ENCODE measurements at places on chromosomes 3 and 15.

DNA sequence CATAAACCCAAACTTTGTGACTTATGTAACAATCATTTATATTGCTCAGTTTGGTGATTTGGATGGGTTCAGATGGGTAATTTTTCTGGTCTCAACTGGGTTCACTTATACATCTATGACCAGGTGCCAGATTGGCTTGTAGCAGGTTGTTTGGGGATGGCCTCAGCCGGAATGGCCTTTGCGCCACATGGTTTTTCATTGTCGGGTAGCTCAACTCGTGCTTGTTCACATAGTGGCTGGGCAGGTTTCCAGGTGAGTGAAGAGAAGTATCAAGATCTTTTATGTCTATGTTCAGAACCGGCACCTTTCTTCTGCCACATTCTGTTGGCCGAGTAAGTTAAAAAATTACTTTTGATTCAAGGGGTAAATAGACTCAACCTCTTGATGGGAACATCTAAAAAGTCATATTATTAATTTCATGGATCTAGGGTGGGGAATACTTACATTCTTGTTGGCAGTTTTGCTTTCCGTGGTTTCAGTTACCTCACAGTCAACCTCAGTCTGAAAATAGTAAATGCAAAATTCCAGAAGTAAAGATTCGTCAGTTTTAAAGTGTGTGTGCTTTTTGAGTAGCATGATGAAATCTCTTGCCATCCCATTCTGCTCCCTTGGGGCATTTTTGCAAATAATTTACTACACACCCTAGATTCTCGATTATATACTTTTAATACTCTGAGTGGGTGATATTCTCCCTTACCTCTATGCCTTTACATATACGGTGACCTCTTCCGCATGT, 745.7 kb upstream of the CCDC54 start:
- no peak for DNase-seq

GRCh38 chr3:142779591-142779990, 55.8 kb downstream of the TRPC1 start:
- peak; percentile 10 for DNase-seq

GRCh38 chr15:100054539-100054938, 287.2 kb downstream of the ADAMTS17 start:
- no peak for DNase-seq

GRCh38 chr3:54665016-54665600, 262.8 kb downstream of the LRTM1 start:
- no peak for DNase-seq

- no peak for DNase-seq
Observed at GRCh38 chr3:33060609-33061337, 36.2 kb downstream of the GLB1 start.

- no peak for DNase-seq
Observed at GRCh38 chr3:10170915-10171478, 6.3 kb downstream of the IRAK2 start.

- DNase-seq = no peak
Observed at GRCh38 chr3:72044231-72044855, 259.4 kb upstream of the PROK2 start.

GRCh38 chr3:107555359-107555758, 32.6 kb downstream of the BBX start:
- no peak for DNase-seq

DNA sequence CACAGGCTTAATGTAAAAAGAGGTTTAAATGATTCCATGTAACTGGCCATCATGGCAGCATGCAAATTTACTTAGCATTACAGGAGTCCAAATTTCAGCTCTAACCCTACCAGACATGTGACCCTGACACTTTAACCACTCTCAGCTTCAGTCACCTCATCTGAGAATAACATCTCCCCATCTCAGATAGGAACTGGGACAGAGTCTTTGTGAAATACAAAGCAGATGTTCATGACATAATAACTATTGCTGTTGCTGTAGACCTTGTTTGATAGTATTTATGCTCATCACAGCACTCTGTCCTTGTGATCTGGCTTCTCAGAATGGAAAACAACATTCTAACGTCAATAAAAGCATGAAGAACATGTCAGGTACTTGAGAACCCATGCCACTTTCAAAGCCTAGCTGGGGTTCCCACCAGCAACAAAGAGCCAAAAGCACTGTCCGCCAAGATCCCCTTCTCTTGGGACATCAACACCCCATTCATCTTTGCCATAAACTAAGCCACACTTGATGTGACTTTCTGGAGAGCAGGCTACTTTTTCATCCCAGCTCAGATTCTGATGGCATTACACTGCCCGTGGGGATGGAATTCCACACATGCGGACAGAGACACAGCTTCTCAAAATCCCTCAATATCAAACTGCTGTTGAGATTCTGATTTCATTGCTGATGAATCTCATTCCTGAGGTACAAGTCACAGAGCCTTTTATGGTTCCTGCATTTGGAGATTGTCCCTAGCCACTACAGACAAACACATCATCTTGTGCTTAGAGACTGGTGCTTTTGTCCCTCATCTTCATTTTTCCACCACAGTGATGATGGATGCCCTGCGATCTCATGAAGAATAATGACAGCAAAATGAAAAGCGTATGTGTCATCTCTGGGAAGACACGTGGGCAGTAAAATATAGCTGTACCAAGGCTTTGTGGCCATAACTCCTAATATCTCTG, 202.7 kb downstream of the TNIK start:
- no peak for DNase-seq

GRCh38 chr3:120052677-120053076, 41.6 kb downstream of the GSK3B start:
- no peak for DNase-seq

DNA sequence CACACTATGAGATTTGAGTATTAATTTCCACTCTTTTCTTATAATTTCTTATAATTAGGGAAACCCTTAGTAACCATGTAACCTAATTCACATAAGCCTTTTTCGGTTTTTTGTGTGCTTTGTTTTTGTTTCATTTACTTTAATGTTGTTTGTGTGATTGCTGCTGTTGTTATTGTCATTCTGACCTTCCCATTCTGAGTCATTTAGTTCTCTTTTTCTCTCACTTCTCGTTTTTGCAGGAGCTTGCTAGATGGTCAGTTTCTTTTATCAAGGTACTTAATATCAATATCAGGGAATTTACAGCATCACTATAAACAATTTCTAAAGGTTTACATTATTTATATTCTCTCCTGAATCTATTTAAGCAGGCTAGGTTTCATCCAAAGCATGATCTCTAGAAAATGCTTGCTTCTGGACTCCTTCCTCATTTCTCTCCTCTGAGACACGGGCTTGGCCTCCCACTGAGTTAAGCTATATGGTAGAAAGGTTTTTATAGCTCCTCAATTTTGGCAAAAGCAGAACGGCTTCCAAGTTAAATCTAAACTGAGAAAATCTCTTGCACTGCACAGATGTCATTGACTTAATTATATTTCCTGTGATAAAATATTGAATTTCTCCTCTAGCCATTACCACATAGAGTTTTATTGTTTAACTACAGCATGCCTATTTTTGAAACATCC, 534.2 kb downstream of the NSUN3 start:
- DNase-seq = no peak

DNA sequence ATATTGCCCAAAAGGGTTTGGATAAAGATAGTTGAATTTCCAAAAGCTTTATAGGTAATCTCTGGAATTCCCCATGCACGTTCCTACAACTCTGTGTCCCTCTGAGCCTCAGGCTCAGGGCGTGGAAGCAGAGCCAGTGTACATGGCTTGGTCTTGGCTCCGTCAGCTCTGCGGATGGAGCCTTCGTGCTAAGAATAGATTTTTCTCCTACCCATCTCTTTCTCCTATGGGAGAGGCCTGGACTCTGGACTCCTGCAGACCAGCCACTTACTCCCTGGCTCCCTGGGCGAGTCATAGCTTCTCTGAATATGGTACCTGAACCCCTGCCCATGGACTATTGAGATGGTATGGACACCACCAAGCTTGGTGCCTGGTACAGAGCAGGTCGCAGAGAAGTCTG, 99.9 kb downstream of the EEFSEC start:
- no peak for DNase-seq

- peak; percentile 91 for DNase-seq
Observed at GRCh38 chr3:87333393-87333892, 57.1 kb upstream of the POU1F1 start.

DNA sequence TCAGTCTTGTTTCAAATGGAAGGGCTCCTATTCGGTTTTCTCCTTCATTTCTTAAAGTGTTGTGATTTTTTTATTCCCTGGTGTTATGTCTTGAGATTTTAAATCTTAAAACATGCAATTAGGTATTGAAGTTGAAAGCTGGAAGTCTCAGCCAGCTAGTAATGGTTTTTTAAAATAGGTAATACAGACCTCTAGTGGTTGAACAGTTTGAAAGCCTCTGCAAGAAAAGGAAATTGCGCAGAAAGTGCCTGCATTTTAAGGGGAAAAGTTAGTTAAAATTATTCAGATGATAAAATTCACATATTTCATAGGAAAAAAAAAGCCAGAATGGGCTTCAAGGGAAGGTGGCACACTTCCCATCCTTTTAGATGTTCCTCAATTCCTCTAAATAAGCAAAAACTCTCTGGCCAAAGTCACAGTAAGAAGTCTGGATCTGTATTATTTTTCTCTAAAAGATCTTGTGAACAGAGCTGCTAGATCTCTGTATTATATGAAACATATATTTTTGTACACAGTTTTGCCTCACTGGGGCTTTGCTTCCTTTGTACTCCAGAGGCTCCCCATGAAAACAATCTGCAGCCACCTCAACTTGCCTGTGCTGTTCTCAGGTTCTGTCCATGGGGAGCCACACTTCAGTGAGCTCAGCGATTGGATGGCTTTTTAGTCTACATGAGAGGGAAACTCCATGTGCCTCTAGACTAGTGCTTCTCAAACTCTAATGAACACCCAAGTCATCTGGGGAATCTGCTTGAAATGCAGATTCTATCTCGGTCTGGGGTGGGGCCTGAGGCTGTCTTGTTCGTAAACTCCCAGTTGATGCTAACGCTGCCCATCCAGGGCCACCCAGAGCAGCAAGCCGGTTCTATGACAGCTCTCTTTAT, 21.5 kb downstream of the AGTR1 start:
- DNase-seq = peak; percentile 48

GRCh38 chr3:37456270-37456708, 281.9 kb upstream of the LRRFIP2 start:
- peak; percentile 44 for DNase-seq

All from fibroblast of pulmonary artery (primary cell).